Left forelimb (tissue), 1 donor: ENCODE measurements at places on chromosomes 2 and 18.

- DNase-seq = no peak
Observed at GRCh38 chr2:121240436-121240835, 44.6 kb downstream of the TFCP2L1 start.

DNA sequence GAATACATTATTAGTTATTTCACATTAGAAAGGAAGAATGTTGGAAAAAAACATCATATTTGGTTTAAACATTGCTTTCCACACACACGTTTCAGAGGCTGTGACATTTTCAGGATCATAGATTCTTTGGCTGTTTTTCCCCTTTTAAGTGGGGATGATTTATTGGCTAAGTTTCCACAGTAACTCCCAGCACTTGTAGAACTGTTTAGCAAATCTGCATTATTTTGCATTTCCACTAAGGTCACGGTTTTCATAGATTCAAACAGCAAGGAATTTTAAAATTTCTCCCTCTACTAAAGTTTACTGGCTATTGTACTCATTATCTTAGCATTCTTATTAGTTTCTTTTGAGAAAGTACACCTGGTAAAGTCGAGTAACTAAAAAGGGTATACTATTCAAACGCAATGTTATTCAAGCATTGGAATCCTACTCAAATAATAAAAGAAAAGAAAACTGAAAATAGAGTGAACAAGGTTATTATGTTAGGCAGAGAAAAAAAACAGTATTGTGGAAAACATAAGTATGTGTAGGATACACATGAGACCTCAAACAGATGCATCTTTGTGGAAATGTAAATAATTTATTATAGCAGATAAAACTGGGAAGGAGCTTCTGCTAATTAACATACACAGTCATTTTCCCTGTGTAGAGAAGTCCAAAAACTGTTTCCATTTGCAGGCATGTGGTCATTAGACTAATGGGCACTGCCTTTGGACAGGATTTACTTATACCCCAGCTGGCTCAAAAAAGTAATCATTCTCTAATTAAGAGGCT, 633.8 kb downstream of the NRXN1 start:
- no peak for DNase-seq

DNA sequence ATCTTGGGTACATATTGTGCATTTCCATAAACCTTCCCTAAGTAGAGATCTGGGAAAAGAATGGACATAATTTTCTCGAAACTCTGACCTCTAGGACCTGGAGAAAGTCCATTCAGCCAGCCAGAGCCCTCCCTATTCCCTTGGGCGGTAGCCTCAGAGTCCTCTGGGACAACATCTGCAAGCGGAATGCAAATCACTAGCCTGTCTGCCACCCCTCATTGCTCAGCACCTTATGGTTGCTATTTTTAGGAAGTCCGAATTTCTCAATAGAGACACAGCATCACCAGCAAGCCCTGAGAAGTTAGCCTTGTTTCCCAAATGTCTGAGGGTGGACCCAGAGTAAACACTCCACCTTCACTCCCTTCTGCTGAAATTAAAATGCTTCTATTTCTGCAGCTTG, 17.6 kb upstream of the CD28 start:
- no peak for DNase-seq

GRCh38 chr2:57396355-57397098, 650.1 kb upstream of the VRK2 start:
- no peak for DNase-seq

DNA sequence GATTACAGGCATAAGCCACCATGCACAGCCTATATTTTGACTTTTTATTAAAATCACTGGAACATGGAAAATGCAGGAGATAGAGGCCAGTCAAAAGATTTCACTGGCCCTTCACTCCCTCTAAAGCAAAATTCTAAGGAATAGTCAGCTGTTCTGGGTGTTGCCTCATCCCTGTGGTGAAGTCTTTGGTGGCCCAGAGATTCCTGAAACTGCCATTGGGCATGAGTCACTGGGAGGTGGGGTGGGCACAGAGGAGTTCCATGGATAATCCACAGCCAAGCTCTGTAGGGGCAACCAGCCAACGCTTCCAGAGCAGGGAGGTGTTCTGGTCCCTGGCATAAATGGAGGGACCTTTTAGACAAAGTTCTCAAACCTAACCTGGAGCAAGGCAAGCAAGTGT, 89.7 kb upstream of the TTC39C start:
- no peak for DNase-seq

- no peak for DNase-seq
Observed at GRCh38 chr2:54424555-54425163, 31.5 kb upstream of the SPTBN1 start.

GRCh38 chr18:31469629-31470028, 22.1 kb downstream of the DSG3 start:
- no peak for DNase-seq

GRCh38 chr2:224816816-224817215, 100.7 kb upstream of the CCDC195 start:
- DNase-seq = no peak

- no peak for DNase-seq
Observed at GRCh38 chr2:85741211-85741832, 12.5 kb upstream of the ATOH8 start.

DNA sequence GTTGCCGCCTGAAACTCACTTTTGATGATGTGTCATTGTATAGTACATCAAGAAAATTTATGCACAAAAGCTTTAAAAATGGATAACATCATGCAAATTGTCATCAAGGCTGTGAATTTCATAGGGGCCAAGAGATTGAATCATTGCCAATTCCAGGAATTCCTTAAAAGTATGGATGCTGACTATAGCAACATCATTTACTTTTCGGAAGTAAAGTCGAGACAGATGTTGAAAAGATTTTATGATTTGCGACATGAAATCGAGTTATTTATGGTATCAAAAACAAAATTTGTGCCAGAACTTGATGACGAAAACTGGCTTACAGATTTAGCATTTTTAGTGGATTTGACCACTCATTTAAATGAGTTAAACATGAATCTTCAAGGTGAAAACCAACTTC, 56.3 kb downstream of the ASB1 start:
- no peak for DNase-seq

DNA sequence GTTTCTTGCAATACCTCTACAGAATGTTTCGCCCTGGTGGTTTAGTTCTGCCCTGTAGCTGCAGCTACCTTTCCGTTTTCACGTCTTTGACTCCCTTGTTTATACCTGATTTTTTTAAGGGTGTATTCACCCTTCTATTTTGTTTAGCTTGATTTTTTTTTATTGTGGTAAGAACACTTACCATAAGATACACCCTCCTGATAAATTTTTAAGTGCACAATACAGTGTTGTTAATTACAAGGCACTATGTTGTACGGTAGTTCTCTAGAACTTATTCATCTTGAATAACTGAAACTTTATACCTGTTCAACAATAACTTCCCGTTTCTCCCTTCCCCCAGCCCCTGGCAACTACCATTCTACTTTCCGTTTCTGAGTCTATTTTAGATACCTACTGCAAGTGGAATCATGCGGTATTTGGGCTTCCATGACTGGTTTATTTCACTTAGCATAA, 48.9 kb upstream of the NABP1 start:
- no peak for DNase-seq

DNA sequence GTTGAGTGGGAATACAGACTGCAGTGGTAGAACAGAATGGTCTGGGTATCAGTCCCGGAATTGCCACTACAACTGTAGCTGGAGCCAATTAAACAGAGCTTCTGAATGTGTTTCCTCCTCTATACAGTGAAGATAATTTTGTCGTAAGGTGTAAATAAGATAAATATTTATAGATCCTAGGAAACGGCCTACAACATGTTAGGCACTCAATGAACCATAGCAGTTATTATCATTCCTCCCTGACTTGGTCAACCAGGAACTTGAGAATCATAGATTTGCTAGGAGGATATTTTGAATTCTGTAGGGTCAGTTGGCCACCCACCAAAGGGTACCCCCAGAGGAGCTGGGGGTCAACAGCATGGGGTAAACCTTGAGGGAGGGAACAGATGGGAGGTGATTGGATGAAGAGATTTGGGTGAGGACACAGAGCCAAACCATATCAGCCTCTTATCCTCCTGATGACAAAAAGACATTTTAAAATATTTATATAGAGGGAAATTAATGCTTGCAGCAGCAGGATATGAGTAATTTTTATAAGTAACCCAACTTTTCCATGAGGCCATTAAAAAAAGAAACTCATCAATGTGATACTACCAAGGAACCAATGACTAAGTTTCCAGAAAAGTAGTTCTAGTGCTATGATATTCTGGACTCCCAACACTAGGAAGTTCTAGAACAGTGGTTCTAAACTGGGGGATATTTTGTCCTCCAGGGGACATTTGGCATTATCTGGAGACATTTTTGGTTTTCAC, 4.0 kb downstream of the DHRS9 start:
- DNase-seq = no peak

DNA sequence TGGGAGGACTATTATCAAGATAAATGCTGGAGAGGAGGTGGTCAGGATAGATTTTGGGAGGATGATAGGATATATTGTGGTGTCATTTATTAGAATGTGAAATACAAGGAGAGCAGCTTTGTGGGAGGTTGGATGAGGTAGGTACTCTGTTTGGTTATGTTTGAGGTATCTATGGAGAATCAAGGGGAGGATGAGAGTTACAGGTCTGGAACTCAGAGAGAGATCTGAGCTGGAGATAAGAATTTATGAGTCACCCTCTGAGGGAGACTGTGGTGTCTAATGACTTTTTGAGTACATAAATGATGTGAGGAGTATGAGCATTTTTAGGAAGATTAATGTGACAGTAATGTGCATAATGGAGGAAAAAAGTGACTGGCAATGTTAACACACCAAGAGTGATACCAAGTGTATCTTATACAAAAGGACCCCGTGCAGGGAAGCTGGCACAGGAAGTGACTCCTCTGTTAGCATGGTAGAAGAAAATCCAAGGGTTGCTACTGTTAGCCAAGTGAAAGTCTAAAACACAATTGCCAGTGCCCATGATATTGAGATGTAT, 48.2 kb downstream of the CRIM1 start:
- DNase-seq = no peak

DNA sequence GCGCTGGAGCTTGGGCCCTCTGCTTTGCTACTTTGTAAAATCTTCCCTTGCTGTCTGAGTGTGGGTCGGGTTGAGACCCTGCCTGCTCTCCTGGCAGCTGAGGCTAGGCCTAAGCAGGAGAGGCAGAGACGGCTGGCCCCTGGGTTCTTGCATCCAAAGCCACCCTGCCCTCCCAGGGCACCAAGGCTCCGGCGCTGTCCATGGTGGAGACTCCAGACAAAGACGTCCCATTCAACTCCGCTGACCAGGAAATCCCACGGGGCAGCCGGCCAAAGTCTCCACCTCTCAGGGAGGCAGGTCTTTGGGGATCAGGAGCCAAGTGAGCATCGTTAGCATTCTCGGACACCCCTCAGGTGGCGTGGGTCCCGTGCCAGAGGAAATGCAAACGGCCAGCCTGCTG, 2.6 kb upstream of the PRLH start:
- DNase-seq = no peak

GRCh38 chr2:29729401-29729800, 192.0 kb downstream of the ALK start:
- no peak for DNase-seq

GRCh38 chr18:41449612-41450011, 505.4 kb upstream of the PIK3C3 start:
- DNase-seq = no peak

DNA sequence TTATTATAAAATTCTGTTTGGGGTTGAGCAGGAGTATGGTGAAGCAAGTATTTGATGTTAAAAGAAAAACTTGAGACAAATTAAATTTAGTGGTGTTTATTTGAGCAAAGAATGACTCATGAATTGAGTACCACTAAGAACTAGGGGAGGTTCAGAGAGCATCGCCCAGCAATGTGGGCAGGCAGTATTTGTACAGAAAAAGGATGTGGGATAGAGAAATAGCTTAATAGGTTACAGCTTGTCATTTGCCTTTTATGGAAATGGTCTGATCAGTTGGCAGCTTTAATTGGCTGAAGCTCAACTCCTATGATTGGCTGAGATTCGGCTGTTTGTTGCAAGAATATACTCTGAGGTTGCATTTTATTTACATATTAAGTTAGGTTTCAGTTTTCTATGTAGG, 68.2 kb downstream of the LRATD1 start:
- DNase-seq = no peak

- no peak for DNase-seq
Observed at GRCh38 chr18:47204908-47205522, 28.9 kb upstream of the IER3IP1 start.

GRCh38 chr18:27585602-27586173, 400.6 kb upstream of the CHST9 start:
- DNase-seq = no peak

DNA sequence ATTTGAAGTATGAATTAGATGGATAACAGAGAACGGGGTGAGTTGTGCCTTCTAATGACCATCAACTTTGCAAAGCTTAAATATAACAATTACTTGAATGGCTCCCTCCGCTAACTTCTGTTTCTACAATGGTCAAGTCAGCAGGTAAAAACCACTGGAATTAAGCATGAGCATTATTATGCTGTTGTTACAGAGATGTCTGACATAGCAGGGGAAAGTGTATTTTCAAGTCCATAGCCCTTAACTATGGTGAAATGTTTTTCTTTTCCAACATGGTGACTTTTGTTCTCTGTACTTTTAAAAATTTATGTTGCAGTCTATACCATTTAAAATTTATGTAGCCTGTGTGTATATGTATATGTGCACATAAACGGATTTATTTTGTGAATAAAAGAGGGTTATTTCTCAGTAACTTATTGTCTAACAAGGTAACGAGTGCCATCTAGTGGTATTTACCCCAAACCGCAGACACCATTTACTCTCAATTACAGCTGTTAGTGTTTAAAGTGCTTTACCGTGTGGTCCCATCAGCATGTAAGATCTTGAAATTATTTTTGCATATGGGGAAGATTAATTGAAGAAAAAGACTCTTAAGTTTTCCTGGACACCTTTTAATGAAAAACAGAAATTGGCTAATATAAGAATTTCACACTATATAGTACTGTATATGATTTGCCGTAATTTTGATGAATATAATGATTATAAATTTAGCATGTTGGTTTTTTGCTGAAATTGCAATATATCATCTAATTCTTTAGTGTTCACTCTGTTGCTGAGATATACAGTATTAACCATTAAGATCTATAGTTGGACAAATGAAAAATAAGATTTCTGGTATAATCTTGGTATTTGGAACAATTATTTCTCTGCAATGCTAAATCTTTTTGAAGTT, 78.2 kb downstream of the UBE2E3 start:
- DNase-seq = no peak

DNA sequence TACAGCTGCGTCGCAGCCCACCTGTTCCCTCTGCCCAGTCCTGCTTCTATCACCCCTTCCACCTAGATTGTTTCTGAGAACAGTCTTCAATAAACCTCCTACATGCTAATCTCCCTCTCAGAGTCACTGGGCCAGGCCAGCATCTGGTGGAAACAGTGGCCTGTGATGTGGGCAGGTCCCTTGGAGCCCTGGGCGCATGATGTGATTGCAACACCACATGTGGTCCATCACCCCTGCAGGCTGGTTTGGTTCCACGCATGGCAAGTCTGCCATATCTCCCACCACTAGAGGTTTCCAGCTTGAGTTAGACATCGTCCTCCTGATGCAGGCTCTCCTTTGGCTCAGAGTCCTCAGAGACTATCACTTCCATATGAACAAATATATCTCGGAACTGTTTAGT, 83.5 kb downstream of the PRKCE start:
- no peak for DNase-seq

- DNase-seq = no peak
Observed at GRCh38 chr2:229901819-229902218, 20.0 kb downstream of the TRIP12 start.
